ENCODE measurements at places on chromosomes 4 and X.

GRCh38 chr4:34950926-34951325 is 1293.4 kb downstream of the ARAP2 start:
- no peak for DNase-seq

GRCh38 chrX:50971395-50971794 is 60.9 kb downstream of the BMP15 start:
- DNase-seq, result no peak

DNA sequence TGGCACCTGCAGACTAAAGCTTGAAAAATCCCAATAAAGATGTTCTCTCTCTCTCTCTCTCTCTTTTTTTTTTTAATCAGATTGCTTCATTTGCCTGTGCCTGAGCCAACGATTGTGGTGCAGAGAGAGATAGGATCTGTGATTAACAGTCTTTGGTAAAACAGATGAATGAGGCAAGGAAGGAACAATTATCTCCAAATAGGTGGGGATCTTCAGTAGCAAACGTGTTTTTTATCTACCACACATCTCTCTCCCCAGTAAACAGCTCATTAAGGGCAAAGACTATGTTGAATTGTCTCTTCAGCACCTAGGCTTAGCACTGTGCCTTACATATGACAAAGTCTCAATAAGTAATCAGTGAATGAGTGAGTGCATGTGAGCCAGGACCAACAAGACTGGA is 96.3 kb downstream of the SMIM20 start:
- DNase-seq, result no peak

DNA sequence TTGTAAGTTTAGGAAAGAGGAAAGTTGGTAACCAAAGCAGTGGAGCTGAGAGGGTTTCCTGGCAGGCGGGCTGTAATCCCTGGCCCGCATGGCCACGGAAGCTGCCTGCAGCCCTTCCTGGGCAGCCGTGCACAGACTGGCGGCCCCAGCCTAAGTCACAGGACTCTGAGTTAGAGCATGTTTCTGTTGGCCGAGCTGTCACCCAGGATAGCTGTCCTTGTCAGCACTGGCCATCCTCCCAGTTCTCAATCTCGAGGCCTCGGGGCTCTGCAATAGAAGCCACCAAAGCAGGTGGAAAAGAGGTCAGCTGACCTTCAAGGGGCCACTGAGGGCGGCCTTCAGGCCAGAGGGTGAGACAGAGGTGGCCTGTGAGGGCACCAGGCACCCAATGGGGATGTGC is 20.5 kb downstream of the PNMA6E start:
- no peak for DNase-seq

- DNase-seq, result no peak
Observed at GRCh38 chrX:136907621-136908020, 27.1 kb upstream of the RBMX start.

- DNase-seq, result no peak
Observed at GRCh38 chrX:25599061-25599460, 539.1 kb upstream of the MAGEB18 start.

- no peak for DNase-seq
Observed at GRCh38 chr4:24533364-24533763, 51.0 kb downstream of the DHX15 start.

GRCh38 chr4:94689155-94689860 is 68.4 kb upstream of the BMPR1B start:
- DNase-seq, result no peak

DNA sequence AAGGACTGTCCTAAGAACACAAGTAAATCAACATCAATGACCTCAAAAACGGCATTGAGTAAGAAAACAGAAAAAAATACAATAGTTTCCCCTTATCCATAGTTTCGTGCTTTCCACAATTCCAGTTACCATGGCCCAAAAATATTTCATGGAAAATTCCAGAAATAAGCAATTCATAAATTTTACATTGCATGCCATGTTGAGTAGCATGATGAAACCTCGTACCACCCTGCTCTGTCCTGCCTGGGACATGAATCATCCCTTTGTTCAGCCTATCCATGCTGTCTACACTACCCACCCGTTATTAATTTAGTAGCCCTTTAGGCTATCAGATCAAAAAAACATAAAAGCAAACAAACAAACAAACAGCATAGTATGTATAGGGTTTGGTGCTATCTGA is 51.1 kb downstream of the KLF3 start:
- no peak for DNase-seq

Measured in activated T-cell treated with anti-CD3 and anti-CD28 coated beads, Interleukin-2, amount 50 U/mL, for 48 hours (primary cell).